ENCODE measurements at places on chromosomes 1 and 21.

- DNase-seq, result no peak
Measured at GRCh38 chr21:39837861-39838359, 29.3 kb upstream of the PCP4 start.

- DNase-seq, result peak; percentile 92
Measured at GRCh38 chr1:59020151-59020997, 236.5 kb upstream of the JUN start.

DNA sequence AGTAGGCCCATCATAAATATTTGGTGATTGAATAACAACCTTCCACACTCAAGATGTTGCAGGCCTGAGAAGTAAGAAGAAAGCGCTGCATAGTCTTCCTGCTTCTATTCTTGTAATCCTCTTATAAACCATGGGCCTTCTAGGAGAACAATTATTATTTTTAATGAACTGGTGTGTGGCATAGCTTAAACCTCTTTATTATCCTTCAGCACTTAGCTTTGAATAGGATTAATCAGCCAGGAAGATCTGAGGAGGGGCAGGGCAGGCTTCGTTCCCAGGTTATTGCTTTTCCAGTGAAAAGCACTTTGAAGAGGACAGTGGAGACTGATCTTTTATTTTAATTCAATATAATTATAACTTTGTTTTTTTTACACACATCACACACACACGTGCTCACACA, 42.3 kb downstream of the KIF26B start:
- no peak for DNase-seq

DNA sequence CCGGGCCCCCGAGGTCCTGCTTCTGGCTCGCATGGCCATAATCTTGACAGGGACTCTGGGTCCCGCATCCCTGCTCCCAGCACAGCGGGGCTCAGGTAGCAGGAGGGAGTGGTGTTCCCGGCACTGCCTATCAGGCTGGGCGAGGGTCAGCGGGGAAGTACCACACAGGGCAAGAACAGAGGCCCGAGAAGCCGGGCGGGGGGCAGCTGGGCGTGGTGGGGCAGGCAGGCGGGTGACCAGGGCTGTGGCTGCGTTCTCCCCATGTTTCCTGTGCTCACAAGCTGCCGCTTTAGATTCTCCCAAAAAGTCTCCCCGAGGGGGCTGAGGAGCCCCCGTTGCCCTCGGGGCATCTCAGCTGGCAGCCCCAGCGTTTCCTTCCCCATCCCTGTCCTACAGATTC, 18.3 kb downstream of the ATAD3B start:
- no peak for DNase-seq

DNA sequence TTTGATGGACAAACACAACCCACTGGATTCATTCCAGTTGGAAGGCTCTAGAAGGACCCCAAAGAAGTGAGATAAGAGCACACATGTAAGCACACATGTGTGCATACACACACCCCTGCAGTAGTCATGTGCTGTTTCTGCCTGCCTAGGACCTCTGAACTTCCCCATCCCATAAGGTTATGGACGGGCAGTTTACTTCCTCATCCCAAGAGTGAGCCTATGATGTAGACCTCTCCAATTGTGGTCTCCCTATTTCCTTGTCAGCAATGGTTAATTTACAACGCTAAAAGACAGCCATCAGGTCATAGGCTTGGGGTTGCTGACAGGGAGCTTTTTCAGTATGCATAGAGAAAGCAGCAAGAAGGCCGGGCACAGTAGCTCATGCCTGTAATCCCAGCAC, 15.4 kb upstream of the ADAR start:
- DNase-seq, result peak; percentile 92

DNA sequence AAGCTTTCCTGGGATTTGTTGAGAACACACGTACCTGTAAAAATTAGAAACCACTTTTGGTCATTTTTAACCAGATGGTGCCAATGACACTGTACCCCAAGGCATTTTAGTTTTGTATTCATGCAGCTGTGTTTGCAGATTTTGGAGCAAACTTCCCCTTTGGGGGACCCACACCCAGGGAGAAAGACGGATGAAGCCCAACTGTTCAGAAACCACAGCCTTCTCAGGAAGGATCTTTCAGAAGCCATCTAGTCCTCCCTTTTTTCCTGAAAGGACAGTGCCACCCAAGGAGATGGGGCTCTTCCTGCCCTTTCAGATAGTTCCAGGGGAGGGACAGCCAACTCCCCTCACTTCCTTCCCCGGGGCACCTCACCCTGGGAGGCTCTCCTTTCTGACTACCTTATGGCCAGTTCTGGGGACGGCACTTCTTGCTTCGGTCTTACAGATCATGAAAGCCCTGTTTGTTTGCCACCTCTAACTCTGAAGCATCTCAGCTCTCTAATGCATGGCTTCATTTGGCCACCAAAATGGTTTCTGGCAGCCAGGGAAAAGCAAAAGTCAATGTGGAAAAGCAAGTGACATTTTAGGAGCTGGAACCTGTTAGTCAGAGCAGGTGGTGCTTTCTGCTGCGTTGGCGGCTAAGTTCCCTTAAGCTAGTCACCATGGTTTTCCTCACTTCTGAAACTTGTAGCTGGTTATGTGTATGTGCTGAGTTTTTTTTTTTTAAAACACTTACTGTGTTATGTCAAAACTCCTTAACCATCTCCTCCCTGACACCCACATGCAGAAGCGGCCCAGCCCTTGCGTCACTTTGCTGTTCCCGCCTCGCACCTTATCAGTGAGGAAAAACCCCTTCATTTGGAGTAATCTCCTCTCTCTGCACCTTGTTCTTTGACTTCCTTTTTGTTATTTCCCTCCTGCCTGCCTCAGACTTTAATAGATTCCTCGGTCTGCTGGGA, 10.1 kb downstream of the TMCC2 start:
- DNase-seq, result peak; percentile 71

GRCh38 chr21:22965455-22966135, 1967.4 kb downstream of the NCAM2 start:
- no peak for DNase-seq

GRCh38 chr1:43274125-43274803, 4.5 kb downstream of the TMEM125 start:
- DNase-seq, result peak; percentile 81

GRCh38 chr1:177591155-177591554, 378.7 kb downstream of the SEC16B start:
- no peak for DNase-seq

DNA sequence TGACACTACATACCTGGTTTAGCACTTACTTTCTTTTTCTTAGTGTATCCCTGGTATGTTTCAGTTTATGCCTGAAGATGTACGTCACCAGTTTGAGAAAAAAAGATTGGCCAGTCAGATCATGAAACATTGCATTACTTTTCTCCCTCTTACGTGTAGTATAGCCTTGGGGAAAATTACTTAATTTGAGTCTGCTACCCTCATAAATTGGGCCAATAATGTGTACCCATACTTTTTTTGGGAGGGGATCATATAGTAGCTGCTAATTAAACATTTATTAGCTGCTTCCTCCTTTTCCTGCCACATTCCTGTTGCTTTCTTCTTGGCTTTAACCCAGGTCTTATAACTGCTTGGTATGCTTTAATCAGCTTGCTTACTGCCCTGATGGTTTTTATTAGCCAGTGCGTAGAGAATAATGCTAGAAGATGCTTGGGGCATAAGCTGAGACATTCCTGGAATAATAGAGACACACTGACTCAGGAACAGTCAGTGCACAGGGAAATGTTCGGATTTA, 32.1 kb downstream of the RABGAP1L start:
- DNase-seq, result no peak

GRCh38 chr1:163071405-163072255, 2.5 kb downstream of the RGS4 start:
- no peak for DNase-seq

DNA sequence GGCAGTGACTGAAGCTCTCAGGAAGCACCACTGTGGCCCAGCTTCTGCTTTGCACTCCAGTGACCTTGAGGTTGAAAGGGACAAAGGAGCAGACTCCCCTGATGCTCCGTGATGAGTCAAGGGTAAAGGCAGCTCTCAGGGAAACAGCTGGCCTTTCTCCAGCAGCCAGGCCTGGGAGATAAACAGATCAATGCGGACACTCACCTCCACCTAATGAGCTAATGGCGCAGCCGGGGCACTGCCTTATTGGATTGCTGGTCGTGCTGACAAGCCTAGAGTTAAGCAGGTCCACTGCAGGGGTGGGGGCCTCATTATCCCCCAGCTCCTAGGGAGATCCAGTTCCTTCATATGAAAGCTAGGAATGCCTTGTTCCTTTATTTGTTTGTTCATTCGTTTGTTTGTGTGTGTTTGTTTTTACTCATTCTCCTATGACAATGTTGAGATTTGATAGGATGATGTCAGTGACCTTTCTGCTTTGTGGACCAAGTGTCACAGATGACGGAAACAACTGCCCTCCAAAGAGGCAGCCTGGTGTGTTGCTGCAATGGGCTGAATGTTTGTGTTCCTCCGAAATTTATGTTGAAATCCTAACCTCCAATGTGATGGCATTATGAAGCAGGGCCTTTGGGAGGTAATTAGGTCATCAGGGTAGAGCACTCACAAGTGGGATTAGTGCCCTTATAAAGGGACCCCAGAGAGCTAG, 141.4 kb upstream of the BEND5 start:
- no peak for DNase-seq

DNA sequence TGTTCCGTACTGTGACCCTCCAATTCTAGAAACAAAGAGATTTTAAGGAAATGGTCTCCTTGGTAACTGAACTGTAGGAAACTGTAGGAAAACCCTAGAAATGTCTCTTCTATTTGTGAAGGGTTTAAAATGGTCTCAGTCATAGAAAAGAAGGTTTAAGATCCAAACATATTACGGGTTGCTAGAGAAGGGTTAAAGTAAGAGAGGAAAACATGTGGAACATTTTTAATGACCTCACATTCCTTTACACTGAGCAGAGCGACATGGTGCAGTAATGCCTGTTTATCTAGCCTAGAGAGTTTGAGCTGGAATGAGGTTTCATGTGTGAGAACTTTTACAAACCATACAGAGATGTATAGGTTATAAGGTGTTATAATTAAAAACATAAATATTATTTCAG, 36.9 kb upstream of the C1orf105 start:
- no peak for DNase-seq

DNA sequence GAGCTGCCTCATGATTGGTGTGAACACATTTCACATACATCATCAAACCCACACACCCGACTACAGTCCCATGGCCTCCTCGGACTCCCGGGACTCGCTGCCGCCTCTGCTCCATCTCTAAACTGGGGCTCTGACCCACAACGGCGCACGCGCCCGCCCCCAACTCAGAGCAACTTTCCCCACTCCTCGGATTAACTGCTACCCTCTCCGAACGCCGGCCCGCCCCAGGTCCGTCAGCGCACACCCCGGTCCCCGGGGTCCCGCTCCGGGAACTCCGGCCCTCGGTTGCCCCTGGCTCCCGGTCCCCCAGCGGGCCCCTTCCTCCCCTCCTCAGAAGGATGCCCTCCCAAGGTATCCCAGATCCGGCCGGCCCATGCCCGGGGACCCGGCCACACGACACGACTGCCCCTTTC, 740 bp downstream of the DSTYK start:
- DNase-seq, result no peak

GRCh38 chr1:33714421-33714820, 149.5 kb upstream of the HMGB4 start:
- DNase-seq, result no peak

DNA sequence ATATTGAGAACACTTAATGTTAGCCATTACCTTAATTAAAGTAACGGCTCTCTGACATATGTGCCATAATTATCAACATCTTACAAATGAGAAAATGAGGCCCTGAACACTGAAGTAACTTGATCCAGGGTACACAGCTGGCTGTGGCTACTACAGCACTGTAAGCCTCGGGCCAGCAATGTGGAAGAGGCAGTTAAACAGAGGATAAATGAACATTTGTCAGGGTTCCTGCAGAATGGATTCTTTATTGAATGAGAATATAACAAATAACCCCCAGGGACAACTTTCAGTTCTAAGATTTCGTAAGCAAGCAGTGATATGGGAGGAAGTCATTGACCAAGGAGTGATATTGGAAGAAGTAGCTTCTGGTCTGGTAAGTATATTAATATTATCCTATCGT, 70.5 kb upstream of the SCYL3 start:
- DNase-seq, result no peak

- DNase-seq, result no peak
Measured at GRCh38 chr1:151756291-151756690, 7.0 kb downstream of the MRPL9 start.

GRCh38 chr1:14598007-14598497, 433 bp upstream of the KAZN start:
- no peak for DNase-seq

DNA sequence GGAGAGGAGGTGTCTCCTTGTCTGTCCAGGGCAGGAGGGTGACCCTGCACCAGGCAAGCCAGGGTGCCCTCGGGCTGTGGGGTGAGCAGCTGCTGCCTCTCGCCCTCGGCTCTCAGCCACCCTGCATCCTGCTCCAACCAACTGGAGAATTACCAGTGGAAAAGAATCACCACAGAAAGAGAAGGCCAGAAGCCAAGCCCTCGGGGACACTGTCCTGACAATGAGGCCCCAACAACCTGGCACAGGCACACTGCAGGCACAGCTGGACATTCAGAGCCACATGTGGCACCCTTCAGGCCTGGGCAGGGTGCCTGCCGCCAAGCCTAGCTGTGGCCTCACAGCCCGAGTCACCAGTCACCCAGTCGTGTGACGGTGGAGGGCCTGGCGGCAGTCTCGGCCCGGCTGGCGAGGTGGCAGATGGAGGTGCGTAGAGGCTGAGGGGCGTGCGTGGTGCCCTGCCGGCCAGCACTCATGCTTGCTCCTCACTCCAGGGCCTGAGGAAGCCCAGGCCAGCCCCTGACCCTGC, 12.0 kb downstream of the MEGF6 start:
- no peak for DNase-seq

- DNase-seq, result no peak
Measured at GRCh38 chr1:197268012-197268411, at the start of gene CRB1. TSS of gene CRB1 (plus strand) at chr1:197268252. CDS start at chr1:197268413, 161 bp downstream.

DNA sequence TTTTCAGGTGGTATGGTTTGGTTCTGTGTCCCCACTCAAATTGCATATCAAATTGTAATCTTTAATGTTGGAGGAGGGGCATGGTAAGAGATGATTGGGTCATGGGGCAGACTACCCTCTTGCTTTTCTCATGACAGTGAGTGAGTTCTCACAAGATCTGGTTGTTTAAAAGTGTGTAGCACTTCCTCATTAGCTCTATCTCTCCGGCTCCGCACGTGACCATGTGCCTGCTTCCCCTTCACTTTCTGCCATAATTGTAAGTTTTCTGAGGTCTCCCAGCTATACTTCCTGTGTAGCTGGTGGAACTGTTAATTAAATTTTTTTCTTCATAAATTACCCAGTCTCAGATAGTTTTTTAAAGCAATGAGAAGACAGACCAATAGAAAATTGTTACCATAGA, 843.2 kb downstream of the AMY1C start:
- peak; percentile 87 for DNase-seq

Measured in MV-4-11 (cell line).